ENCODE measurements at places on chromosomes 16 and 17.

- DNase-seq: no peak
Measured at GRCh38 chr16:54928016-54928356, 2.7 kb upstream of the IRX5 start.

DNA sequence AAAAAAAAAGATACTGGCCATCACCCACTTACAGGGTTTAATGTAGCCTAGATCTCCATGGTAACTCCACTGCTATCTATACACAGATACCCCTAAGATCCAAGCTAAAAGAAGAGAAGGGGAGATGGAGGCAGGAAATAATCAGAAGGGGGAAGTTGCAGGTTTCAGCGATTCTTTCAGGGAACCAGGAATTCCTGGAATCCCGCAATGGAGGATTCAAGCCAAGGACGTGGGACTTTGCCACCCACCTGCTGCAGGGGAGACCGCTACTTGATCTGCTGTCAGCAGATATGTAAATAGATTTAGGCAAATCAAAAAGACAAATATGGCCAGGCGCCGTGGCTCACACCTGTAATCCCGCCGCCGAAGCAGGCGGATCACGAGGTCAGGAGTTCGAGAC, 121.1 kb downstream of the AIPL1 start:
- no peak for DNase-seq

GRCh38 chr17:14772776-14773175, 471.9 kb downstream of the HS3ST3B1 start:
- DNase-seq: no peak

DNA sequence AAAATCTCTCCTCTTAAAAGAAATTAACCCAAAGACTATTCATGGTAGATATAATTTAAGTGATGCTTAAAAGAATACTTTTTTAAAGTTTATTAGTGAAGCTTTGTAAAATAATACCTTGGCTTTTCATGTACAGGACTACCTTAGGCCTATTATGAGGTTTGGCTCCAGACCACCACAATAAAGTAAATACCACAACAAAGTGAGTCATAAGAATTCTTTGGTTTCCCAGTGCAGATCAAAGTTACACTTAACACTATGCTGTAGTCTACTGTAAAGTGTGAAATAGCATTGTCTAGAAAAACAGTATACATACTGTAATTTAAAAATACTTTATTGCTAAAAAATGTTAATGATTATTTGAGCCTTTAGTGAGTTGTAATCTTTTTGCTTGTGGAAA, 31.7 kb downstream of the CLTC start:
- DNase-seq: no peak

All from activated CD8-positive, alpha-beta memory T cell treated with anti-CD3 and anti-CD28 coated beads, Interleukin-2, amount 50 U/mL, for 4 hours (primary cell).